Fibroblast of skin of right quadriceps (primary cell): ENCODE measurements at places on chromosomes 3 and 15.
A peak's percentile ranks its signal among the peaks of the same experiment; 100 is the strongest.

DNA sequence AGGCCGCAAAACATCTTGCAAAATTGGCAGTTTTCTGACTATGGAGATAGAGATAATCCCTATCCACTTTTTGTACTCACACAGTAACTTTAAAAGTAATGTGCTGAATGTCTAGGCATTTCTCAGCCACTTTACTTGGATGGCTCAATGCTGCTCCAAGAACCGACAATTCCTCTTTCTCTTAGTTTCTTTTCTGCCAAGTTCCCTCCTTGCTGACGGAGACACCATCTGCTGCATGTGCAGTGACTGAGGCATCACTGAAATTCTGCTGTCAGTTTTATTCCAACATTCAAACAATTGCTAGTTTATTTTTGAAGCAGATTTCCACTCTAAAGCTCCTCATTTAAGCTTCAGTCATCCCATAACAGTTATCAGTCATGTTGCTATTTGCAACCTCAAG lies 116.0 kb upstream of the RBMS3 start:
- no peak for DNase-seq

DNA sequence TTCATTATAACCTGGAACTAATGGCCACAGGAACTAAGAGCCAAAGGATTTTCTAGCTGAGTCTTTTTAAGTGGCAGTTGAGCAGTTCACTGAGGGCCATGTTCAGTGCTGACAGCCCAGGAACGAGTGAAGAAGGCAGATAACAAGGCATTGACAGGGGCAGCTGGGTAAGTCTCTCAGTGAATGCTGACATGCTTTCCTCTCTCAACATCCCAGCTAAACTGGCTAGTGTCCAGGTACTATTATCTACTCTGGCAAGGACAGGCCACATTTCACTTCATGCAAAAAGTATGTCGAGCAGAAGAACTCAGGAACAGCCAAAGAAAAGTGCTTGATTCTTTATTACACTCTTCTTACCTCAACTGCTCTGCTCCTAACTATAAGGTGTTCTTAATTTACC lies 515.9 kb downstream of the NLGN1 start:
- peak; percentile 54 for DNase-seq

GRCh38 chr15:84955089-84955848 lies 26.4 kb upstream of the PDE8A start:
- peak; percentile 71 for DNase-seq

DNA sequence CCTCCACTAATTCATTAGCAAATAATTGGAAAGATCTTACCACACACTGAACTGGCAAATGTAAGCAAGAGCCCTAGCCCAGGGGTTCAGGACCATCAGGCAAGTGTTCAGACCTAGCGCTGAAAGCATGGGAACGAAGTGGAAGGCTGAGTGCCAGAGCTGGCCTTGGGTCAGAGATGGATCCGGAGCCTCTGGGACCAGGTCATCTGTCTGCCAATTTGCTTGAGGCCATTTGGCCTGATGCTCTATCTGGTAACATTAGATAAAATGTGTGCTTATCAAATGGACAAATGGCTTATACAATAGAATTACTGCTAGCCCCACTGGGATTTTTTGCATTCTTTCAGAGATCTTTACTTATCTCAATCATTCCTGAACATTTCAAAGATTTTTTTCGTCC lies 1.4 kb upstream of the TMC3 start:
- DNase-seq: no peak

DNA sequence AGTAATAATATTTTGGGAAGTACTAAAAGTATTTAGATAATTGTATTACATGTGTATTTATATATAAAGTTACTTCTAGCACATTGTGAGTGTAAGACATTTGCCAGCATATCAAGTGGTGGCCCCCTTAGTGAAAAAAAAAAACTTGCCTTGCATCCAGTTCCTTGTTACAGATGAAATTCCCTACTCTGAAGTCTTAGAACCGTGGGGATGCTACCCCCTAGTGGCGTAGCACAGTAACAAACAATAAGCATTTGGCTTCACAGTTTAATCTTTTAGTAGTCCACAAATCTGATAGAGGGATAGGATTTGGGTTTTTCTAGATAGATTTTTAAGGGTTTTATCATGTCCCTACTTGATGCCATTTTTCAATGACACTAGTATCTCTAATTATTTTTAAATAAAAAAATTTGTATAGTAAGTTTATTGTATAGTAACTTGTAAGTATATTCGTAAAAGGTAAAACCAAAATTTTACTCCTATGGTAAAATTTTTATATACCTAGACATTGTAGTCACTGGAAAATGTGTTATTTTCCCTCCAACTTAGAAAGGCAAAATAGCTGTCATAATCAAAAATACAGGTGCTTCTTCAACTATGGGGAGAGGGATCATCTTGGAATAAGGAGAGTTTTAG lies 14.3 kb downstream of the SMC4 start:
- peak; percentile 75 for DNase-seq

- peak; percentile 2 for DNase-seq
These were observed 40.9 kb downstream of the FBXL2 start for GRCh38 chr3:33317963-33318709.

DNA sequence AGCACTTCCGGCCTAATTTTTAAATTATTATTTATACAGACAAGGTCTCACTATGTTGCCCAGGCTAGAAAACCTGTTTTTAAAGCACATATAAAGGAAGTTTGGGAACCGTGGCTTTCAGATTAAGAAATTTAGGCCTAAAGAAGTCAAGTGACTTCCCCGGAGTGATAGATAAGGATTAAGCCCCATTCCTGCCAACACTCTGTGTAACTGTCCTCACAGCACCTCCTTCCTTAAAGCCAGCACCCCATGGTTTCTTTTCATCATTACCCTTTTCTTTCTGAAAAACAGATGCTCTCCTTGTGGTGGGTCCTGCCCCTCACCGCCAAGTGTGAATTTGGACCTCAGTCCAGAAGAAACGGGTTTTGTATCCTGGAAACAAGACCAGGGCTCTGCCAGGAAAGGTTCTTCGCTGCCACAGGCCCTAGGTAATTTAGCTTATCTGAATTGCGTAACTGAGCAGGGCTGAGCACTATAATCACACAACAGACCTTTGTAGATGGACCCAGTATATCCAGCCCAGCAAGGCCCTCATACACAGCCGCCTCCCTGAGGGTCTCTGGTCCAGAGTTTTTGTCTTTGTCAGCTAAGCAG lies 231.3 kb downstream of the PLCL2 start:
- no peak for DNase-seq

GRCh38 chr3:129567176-129567705 lies 24.3 kb downstream of the H1-8 start:
- no peak for DNase-seq

DNA sequence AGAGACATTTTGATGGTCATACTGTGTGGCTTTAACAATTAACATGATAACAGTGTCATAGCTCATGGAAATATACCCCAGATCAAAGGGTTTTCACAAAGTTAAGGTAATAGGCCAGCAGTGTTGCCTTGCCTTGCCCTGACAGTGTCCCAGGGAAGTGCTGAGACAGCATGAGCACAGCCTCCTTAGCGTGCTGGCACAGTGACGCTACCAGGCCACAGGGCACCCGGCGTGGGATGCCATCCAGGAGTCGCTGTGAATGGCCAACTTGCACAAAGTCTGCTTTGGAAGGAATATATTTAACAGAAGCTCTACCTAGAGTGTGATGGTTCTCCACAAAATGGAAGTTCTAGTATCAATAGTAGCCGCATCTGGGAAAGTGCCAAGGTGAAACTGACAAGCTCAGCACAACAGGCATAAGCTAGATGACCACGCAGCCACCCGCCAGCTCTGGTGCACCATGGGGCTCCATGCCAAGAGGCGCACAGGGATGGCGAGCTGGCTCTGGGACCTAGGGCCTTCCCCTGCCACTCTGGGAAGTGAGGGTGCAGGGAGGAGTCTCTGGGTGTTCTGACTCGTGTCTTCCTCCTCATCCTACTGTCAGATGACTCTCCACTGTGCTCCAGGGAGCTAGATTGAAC lies 86.2 kb downstream of the GABRB3 start:
- no peak for DNase-seq

DNA sequence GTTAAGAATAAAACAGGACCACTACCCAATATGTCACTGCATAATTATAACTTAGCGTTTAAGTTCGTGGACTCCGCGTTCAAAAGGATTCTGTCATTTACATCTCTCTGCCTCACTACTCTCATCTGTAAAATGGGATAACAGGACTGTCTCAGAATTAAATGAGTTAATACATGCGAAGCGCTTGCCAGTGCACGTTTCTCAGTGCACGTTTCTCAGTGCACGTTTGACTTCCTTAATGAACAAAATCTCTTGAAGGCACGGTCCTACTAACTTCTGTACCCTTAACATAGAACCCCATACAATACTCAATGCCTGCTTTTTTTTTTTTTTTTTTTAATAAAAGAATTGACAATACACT lies 499 bp downstream of the RABL3 start:
- DNase-seq: peak; percentile 62

GRCh38 chr3:60504827-60505457 lies 746.3 kb downstream of the FHIT start:
- DNase-seq: no peak

DNA sequence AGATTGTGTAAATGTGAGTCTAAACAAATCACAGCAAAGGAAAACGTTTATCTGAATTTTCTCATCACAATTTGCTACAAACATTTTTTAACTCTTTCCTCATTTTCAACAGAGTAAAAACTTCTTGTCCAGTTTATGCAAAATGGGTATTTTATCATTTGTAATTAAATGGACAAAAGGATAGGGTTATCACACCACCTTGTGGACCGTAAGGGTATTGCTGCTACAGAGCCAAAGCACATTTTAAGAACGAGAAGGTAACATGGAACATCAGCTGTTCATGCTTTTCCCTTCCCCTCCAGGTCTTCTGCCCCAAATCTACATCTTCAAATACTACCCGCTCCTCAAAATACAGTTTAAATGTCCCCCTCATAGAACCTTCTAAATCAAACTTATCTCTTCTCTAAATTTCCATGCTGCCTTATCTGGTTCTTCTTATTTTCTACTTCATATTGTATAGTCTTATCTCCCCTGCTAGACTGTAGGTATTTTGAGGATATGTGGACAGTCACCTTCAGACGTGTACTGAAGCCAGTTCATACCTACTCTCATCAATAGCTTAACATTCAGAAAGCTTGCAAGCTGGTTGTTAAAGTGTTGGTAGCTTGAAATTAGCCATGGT lies 12.8 kb upstream of the SETMAR start:
- peak; percentile 18 for DNase-seq

DNA sequence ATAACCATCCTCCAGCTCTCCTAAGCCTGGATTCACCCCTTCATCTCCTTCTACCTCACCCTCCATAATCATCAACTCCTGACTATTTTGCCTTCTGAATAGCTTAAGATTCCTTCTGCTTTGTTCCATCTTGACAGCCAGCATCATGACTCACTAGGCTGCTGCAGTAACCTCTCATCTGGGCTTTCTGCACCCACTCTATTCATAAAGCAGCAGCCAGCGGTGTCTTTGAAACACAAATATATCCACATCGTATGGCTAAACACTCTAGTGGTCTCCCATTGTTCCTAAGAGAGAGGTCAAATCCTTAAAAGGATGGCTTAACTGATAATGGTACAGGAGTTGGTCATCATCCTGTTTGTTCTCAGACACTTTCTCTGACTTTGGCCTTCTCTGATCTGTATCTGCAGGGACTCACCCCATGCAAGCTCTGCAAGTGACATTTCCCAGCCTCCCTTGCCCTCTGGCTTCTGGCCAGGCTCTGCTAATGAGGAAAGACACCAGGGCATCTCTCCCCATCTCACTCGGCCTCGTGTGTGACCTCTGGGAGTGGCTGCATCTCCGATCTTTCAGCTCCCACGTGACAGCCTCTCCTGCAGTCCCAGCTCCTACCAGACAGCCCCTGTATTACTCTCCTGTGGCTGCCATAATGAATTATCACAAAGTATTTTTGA lies 6.2 kb downstream of the GRK7 start:
- no peak for DNase-seq

DNA sequence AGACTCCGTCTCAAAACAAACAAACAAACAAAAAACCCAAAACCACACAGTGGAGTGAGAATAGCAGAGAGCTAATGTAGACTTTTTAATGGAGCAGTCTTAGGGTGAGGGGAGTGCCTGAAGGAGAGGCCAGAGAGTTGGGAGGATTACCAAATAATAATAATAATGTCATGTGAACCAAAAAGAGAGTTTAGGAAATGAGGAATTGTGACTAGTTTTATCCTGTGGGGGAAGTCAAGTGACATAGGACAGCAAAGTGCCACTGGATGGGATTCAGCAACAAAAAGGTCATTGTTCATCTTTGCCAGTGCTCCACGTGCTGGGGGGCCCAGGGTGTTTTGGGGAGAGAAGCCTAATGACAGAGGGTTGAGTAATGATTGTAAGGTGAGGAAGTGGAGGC lies 12.9 kb downstream of the GPR87 start:
- DNase-seq: no peak

DNA sequence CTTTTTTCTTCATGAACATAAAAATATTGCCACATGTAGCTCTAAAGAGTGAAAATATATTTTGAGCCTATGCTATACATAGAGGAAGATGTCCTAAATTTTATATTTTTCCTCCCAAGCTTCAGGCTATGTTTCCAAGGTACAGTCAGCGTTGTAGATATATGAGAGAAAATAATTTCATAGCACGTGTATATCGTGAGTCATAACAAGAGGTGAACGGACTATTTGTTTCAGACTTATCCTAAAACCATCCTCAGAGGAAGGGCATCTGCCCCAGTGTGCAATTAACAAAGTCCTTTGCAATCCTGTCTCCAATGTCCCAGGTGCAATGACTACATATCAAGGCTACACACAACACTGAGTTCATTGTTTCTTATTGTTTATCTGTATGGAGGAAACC lies 177.3 kb upstream of the ARRDC4 start:
- DNase-seq: no peak

DNA sequence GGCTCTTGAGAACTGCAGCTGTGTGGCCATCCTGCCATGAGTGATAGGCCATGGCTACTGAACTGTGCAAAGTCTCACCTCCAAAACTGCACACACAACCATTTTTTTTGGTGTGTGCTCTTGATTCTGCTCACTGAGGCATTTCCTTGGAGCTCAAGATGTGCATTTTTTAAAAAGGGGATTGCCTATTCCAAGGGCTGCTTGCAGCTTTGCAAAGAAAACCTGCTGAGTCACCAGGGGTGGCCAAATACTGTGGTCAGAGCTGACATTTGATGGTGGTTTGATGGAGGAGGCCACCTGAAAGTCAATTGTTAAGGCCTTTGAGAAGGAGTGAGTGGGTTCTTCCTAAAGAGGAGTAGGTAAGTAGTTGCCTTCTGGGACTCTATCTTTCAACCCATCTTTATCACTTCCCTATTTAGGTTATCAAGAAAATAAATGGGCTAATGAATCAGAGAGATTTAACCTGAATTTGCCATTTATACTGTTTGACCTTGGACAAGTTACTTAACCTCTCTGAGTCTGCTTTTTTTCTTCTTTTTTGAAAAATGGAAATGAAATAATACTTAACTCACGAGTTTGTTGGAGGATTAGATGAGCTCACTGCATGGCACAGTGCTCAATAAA lies 87.9 kb downstream of the CHST2 start:
- peak; percentile 48 for DNase-seq

GRCh38 chr3:100561459-100562158 lies 47.8 kb upstream of the ADGRG7 start:
- DNase-seq: peak; percentile 83

- DNase-seq: no peak
These were observed 12.8 kb downstream of the MAN2A2 start for GRCh38 chr15:90915808-90916440.
